Kidney (tissue), 22 donors: ENCODE measurements at places on chromosomes 5 and 9.

DNA sequence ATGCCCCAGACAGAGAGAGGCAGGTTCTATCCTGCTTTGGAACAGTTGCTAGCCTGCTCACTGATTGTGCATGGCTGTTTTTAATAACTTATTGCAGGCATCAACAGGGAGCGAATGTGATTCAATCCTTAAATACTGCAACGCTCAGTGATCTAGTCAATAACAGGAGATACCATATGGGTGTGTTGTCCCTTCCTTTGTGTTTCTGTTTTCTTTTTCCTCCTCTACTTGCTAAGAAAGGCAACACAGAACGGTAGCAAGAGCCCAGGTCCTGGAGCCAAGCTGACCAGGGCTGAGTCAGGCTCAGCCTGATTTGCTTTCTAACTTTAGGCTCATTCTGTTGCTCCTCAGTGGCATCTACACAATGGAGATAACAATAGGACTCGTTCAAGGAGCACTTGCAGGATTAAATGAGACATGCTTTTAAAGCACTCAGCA lies 98.6 kb upstream of the EQTN start:
- no peak for DNase-seq

- DNase-seq, result no peak
Observed at GRCh38 chr9:36113999-36114398, 22.5 kb upstream of the GLIPR2 start.

DNA sequence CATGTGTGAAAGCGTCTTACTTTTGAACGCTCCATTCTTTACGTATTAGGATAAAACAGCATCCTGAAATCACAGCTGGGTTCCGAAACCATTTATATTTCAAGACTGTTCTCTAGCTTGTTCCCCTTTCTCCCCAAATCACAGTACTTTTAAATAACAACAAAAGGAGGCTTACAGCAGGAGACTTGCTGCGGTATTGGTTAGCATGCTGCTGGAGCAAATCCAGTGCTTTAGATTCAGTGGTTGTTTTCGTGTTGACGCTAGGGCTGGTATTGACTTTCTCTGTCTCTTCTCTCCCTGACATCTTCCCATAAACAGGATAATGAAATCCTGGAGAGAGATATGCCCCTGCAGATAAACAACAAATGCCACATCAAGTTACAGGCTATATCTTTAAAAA lies 103.1 kb downstream of the ZNF608 start:
- no peak for DNase-seq

DNA sequence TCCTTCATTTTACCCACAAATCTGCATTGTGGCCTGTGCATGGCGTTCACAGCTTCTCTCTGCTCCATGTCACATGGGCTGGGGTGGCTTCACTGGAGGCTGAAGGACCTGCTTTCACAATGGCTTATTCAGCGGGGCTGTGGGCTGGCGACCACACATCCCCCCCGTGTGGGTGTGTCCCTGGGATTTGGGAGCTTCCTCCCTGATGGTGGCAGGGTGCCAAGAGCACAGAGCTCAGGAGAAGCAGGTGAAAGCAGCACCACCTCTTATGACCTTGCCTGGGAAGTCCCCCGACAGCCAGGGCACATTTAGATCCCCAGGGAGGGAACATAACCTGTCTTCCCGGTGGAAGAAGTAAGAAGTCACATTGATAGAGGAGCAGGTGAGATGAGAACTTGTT lies 5.0 kb upstream of the MED10 start:
- no peak for DNase-seq

- DNase-seq, result no peak
Observed at GRCh38 chr5:67516948-67517565, 320.5 kb upstream of the CD180 start.

- peak; percentile 84 for DNase-seq
Observed at GRCh38 chr9:91898451-91899218, 51.4 kb downstream of the ROR2 start.

DNA sequence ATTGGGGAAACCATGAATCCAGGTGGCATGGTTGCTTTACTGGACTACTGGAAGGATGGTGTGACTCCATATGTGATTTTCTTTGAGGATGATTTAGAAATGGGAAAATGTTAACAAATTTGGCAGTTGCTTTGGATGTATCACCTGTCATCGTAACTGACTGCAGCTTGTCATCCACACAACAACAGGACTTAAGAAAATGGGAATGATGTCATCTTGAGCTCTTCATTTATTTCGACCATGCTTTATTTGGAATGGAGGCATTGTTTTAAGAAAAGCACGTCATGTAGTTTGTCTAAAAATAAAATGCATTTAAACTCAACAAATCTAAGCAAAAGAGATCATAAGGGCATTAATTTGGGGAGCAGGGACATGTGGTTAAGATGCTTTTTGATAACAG lies 265.0 kb downstream of the GOLPH3 start:
- DNase-seq, result no peak

- DNase-seq, result no peak
Observed at GRCh38 chr9:34179213-34180136, 632 bp downstream of the UBAP1 start.

DNA sequence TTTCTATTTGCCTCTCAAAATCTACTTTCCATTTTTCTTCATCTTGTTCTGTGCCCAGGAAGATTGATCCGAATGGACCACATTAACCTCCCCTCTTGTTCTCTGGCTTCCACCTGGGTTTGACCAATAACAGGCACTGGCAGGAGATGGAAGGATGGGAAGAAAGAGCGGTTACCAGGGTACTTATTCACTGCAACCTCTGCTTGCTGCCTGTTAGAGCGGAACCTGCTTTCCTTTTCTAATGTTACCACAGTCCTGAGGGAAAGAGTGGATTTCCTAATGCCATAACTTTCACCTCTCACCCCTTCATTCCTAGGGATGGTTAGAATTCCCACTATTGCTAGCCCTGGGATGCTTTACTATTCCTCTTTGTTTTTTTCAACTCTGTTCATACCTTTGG lies 262.1 kb downstream of the RFX3 start:
- DNase-seq, result no peak

DNA sequence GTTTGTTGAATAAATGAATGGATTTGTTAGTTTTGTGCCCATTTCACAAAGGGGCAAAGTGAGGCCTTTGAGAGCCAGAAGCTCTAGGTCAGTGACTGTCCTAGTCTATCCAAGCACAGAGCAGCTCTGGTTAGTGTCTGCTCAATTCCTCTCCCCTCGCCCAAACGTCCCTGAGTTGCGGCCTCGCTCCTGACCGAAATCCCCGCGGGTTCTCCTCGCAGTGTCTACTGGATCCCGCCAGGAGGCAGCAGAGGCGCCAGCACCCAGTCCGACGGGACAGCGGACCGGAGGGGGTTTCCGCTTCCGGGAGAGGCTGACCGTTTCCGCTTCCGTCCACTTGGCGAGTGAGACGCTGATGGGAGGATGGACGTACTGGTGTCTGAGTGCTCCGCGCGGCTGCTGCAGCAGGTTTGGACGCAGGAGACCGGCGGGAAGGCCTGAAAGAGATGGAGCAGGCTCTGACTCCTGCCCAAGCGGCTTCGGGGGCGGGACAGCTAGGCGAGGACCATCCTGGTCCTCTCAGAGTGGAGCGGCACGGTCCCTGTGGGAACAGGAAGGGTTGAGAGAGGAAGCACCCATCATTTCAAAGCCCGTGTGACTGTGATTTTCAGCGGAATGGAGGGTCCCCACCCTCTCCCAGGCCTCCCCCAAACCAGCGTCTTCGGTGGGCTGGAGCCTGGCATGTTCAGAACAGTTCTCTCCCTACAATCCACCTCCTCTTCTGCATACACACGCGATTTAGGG lies at the start of gene RARS1:
Gene RARS1 (plus strand): TSS at position 336 of the 744 bp plus-strand sequence. CDS start 28 bp downstream, at position 364.
- peak; percentile 97 for DNase-seq
